ENCODE measurements at places on chromosomes 2 and 18. TPM values are rescaled to one million over a fixed set of nuclear protein-coding genes. Genes with fewer than 3 reads are reported as not detected.

GRCh38 chr2:101311696-101312017 lies 3.2 kb upstream of the RNF149 start:
- no peak for DNase-seq

DNA sequence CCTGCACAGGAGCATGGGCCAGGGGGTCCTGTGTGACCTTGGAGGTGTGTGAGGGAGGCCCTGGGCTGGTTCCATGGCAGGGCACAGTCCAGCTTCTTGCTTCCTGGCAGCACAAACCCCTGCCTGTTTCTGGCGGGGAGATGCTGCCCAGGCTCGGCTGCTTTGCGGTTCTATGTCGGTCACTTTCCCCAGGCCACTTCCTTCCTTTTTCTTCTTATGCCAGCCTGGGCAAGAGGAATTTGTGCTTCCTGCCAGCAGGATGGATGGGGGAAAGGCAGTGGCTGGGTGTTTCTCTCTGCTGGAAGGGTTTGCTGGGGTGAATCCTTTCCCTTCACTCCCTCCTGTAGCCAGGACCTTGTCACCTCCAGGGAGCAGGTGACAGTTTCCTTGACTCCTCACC lies 24.3 kb downstream of the ASAP2 start:
- no peak for DNase-seq

DNA sequence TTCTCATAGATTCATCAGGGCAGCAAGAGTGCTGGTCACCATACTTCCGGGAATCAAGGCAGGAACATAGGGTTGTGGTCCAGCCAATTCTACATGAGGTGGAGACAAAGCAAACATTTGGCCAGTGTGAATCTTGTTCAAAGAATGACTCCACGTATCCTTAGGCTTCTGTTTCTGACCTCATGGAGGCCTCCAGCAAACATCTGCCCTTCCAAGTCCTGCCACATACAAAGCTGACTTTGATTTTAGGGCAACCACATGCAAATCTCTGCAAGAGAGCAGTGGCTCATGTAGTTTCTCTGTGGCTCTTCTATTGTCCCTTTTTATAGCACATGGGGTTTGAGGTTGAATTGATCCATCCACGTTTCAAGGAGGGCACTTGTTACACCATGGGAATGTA lies 132.1 kb upstream of the MMADHC start:
- DNase-seq: no peak

DNA sequence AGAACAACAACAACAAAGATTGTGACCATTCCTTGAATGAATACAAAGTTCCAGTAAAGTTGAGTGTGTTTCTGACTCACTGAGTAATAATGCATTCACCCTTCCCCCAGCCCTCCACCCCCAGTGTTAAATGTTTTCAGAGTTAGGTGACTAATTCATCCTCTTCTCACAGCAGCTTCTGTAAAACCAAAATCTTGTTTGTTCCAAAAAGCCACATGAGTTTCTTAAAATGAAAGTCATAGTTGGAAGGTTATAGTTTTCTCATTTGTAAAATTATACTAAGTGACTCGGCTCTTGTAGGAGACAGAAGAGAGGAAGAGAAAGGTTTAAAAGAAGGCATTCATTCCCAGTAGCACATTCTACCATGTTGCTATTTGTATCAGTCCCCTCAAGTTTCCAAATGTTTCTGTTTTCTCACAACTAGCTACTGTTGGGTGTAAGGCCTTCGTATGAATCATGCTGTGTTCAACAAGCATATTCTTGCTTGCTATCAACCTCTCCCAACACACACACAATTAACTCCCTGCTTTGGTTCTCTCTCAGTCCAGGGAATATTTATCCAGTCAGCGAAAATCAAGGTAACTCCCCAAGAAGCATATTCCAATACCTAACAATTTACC lies 75.3 kb downstream of the MBD2 start:
- peak; percentile 54 for DNase-seq

SRD5A2 gene
- not detected for polyA plus RNA-seq

CREG2 gene
- not detected for polyA plus RNA-seq

OSR1 gene
- polyA plus RNA-seq: 14.0 TPM

CPLX4 gene
- polyA plus RNA-seq: not detected

- no peak for DNase-seq
Measured at GRCh38 chr2:38658613-38659012, 7.3 kb upstream of the GALM start.

- DNase-seq: no peak
Measured at GRCh38 chr2:26609839-26610277, 31.3 kb downstream of the CIB4 start.

- no peak for DNase-seq
Measured at GRCh38 chr2:27591745-27592144, 8.9 kb downstream of the ZNF512 start.

CDKL4 gene
- polyA plus RNA-seq: not detected

KCNG2 gene
- 0.57 TPM for polyA plus RNA-seq

ANKRD30BL gene
- not detected for polyA plus RNA-seq

GRCh38 chr2:236637686-236638569 lies 68.3 kb downstream of the ACKR3 start:
- no peak for DNase-seq

GRCh38 chr2:29580223-29580622 lies 341.2 kb downstream of the ALK start:
- DNase-seq: no peak

ACTG2 gene
- 641 TPM for polyA plus RNA-seq

METAP1D gene
- polyA plus RNA-seq: 8.3 TPM

NFATC1 gene
- polyA plus RNA-seq: 0.73 TPM

DNA sequence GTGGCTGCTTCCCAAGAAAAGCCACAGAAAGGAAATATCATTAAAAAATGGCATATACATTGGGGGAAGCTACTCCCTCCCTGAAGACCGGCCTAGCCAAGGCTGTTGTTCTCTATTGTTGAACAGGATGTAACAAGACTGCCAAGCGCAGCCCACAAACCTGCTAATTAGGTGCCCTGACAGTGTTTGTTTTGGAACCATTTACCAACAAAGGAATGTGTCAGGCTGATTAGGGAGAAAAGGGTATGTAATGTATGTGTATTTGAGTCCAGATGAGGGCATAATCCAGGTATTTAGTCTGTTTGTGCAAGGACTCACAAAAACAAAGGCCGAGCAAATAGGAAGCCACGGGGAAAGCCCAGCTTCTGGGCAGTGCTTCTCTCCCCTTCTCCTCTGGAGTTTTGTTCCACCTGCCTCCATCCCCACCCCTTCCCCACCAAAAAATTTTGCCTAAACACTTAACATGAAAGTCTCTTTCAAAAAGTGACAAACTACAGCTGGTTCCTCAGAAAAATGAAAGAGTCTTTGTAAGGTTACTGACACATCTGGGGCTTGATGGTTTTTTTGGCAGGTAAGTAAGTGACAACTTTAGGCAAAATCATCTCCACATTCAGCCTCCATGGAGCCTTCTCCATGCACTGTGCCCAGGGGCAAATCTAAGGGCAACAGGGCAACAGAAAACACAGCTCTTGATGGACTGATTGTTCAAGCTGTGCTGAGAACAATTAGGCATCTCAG lies 78.3 kb upstream of the FZD5 start:
- DNase-seq: no peak

- DNase-seq: peak; percentile 20
Measured at GRCh38 chr18:25097057-25097456, 254.9 kb downstream of the ZNF521 start.

UBXN2A gene
- 13.1 TPM for polyA plus RNA-seq

ZNF396 gene
- polyA plus RNA-seq: 0.78 TPM

GRCh38 chr2:44715671-44716081 lies 225.8 kb upstream of the SIX3 start:
- DNase-seq: no peak

VSNL1 gene
- polyA plus RNA-seq: 0.86 TPM
